ENCODE measurements at places on chromosomes 3 and 15.

DNA sequence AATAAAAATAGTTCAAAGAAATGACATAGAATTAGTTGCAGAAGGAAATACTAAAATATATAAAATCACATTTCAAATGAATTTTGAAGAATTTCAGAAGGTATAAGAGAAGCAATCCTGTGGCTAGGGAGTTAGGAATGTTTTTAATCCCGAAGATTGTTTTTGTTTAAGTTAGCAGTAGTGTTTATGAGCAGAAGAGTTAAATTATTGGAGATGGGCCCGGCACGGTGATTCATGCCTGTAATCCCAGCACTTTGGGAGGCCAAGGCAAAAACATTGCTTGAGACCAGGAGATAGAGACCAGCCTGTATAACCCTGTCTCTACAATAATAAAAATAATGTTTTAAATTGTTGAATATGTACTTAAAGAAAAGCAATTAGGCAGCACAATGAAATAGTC is 432.5 kb downstream of the MFSD1 start:
- no peak for DNase-seq

DNA sequence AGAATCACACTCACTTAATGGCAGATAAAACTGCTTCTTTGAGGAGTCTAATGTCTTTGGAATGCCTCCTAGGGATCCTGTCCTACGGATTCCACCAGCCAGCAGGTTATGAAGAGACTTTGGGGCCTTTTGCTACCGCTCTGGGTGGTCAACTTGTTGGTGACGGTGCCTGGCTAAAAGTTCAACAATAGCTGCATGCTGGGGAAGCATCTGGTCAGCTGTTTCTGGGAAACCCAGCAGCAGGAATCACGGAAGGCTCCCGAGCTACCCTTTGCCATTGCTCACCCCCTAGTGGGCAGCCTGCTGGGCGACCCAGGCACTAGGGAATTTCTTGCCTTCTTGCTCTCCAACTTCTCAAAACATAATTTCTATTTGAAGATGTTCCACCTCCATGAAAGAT is 263.3 kb downstream of the NEK10 start:
- no peak for DNase-seq

GRCh38 chr3:178456621-178457285 is 79.5 kb upstream of the KCNMB2 start:
- no peak for DNase-seq

- no peak for DNase-seq
Observed at GRCh38 chr3:14133188-14133800, 8.4 kb downstream of the TMEM43 start.

DNA sequence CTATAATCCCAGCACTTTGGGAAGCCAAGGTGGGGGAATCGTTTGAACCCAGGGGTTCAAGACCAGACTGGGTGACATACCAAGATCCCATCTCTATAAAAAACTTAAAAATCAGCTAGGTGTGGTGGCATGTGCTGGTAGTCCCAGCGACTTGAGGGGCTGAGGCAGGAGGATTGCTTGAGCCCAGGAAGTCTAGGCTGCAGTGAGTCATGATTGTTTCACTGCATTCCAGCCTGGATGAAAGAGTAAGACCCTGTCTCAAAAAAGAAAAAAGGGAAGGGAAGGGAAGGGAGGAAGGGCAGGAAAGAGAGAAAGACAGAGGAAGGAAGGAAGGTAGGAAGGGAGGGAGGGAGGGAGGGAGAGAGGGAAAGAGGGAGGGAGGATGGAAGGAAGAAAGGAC is 133.7 kb upstream of the LRRN1 start:
- no peak for DNase-seq

- peak; percentile 47 for DNase-seq
Observed at GRCh38 chr3:128133273-128133883, 9.8 kb upstream of the RUVBL1 start.

DNA sequence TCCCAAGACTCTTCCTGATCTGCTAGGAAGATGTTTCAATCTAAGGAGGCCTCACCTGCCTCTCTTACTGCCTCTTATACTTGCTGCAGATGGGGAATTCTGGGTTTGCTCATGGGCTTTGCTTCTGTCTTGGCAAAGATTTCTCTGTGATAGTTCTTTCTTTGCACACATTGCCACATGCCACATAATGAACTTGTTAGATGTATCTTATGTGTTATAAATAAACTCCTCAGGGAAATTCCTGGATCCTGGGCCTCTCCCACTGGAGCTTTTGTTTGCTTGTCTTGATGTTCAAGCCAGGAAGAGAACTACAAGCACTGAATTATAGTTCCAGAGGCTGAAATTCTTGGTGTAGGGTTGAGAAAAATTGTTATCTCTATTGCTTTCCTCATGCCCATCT is 12.2 kb downstream of the RTP1 start:
- no peak for DNase-seq

GRCh38 chr15:75107908-75108838 is 84.8 kb downstream of the PPCDC start:
- peak; percentile 83 for DNase-seq

GRCh38 chr3:115363071-115363470 is 216.0 kb upstream of the ZBTB20 start:
- no peak for DNase-seq

GRCh38 chr15:32908872-32909271 is 191.1 kb downstream of the GREM1 start:
- no peak for DNase-seq
